ENCODE measurements at places on chromosomes 5 and 9.

GRCh38 chr5:35383041-35383440 is 152.8 kb upstream of the PRLR start:
- no peak for DNase-seq

GRCh38 chr5:155727512-155728145 is 599.3 kb upstream of the SGCD start:
- no peak for DNase-seq

DNA sequence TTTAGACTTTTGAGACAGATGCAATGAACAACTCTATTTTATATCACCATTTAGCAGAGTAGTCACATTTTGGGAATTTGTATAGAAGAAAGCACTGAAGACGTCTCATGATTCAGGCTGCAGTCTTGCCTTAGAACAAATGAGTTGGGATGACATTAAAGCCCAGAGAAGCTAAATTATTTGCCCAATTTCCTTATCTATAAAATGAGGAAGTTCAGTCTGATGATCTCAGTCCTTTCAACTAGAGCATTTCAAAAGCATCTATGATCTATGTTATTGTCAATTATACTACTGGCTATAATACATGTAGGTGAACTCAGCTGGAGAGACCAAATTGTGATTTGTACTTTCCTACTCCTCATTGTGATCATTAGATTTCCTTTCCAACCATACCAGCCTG is 154.1 kb downstream of the OSTF1 start:
- DNase-seq, result no peak

DNA sequence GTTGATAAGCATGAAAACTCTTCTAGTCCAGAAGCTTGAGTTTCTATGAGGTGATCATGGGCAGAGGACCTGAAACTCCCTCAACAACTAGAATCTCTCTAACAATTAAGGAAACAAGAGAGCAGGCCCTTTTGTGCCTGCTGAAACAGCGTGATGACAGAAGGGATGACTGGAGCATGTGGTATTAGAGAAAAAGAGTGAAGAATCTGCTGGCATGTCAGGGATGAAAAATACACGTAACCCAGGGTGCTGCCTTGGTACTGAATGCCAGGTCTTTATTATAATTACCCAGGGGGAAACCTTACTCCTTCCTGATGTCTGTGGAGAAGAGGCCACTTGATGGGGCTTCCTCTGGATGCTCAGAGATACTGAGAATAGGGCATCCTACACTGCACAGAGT is 167.8 kb downstream of the CRB2 start:
- DNase-seq, result no peak

GRCh38 chr5:148965511-148966265 is 97.2 kb downstream of the SH3TC2 start:
- no peak for DNase-seq

GRCh38 chr5:131997727-131998117 is 13.7 kb downstream of the ACSL6 start:
- no peak for DNase-seq

DNA sequence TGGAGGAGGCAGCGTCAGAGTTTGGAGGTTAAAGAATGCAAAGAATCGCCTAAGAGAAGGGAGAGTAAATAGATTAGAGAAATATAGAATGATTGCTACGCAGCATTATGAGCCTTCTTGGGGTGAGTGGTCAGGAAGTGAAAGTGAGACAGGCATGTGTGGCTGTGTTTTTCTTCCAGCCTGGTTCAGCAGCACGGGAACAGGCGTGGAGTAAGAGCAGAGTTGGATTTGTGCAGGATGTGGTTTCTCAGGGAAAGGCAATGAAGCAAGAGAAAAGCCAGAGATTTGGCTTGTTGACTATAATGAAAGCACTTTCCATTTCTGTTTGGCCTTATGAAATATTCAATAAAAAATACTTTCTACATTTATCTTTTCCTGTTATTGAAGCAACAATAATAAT is 34.3 kb upstream of the FRMD3 start:
- DNase-seq, result no peak

GRCh38 chr9:135930446-135931345 is 23.4 kb upstream of the CAMSAP1 start:
- no peak for DNase-seq

GRCh38 chr9:132366481-132366880 is 11.7 kb upstream of the SETX start:
- no peak for DNase-seq

DNA sequence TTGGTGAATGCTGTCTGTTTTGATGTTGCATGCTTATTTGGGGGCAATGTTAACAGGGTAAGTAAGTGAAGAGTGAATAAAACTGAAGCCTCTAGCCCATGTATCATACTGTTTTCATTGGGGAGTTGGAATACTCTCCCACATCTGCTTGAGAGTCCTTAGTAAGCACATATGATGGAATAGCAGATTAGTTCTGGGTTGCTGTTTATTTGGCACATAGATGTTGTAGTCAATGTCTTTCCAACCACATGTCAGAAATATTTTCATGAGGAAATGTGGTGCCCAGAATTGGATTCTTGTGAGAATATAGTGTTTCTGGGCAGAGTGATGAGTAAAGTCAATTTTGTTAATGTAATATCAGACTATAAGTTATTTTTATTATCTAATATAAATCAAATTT is 611.7 kb upstream of the FTMT start:
- no peak for DNase-seq

DNA sequence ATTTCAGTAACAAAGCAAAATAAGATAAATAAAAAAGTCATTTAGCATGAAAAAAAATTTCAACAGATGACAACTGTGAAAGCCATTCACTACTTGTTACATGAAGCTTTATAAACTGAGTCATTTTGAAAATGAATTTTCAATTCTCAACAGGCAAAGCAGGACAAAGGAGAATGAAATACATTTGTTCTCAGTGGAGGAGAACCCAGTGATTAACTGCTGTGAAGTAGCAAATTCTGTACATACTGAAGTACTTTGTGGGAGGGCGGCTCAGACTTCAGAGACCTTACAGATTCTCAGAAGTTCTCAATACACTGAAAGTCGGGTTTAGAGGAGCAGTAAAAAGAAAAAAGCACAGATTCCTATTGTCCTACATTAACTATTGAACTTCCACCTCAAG is 21.7 kb downstream of the SKIC3 start:
- no peak for DNase-seq

DNA sequence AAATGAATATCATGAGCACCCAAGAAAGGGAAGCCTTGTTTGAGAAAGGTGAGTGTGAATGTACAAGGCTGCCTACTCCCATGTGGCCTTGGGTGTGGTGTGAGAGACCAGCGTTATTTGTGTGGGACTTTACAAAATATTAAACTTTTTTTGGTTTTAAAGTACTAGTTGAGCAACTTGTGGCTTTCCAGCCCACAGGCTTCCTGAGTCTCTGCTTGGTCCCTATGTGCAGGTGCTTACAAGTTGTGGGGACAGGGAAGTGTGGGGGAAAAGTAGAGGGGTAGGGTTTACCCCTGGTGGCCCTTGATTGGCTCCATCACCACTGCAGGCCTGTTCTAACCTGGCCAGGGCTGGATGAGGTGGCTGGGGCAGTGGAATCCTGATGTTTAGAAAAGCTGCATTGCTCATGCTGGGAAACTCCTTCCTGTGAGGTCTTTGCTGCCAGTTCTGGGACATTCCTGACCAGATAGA is 19.7 kb downstream of the PTTG1 start:
- DNase-seq, result no peak

GRCh38 chr5:158154226-158155005 is 295.5 kb upstream of the CLINT1 start:
- no peak for DNase-seq

GRCh38 chr5:137478043-137478442 is 21.1 kb downstream of the SPOCK1 start:
- DNase-seq, result no peak

DNA sequence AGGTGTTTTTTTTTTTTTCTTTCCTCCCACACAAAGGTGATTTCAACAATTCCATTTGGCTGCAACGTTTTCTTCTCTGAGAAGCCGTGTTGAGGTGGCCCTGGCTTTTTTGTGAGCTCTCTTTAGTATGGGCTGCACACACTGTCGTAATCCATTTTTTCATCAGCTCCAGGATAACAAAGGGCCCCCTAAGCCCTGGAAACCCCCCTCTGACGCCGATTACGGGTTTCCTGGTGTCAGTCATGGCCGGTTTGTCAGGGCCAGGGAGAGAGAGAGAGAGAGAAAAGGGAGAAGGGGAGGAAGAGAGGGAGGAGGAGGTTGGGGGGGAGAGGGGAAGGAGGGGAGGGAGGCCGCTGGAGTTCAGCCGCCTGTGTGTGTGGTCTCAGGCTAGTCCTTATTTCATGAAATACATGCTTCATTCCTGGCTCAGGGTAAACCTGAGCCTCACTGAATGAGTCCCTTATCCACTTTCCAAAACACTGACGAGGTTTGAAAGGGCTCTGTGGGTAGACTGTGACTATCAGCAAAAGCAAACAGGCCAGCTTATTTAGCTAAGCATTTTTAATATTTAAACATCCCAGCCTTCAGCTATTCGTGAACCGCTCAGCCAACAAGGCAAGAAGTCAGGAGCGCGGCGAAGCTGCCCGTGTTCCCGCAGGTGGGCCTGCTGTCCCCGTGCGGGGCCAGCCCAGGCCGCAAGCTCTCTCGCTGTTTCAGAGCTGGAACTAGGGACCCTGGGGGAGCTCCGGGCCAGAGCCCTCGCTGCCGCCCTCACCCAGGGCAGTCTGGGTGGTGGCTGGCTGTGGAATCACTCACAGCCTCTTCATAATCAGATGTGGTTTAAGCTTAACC is 172.8 kb downstream of the ERCC6L2 start:
- DNase-seq, result no peak

GRCh38 chr9:131481441-131482342 is 21.0 kb upstream of the POMT1 start:
- no peak for DNase-seq

GRCh38 chr9:89999534-90000370 is 394.9 kb downstream of the GADD45G start:
- DNase-seq, result peak; percentile 74

DNA sequence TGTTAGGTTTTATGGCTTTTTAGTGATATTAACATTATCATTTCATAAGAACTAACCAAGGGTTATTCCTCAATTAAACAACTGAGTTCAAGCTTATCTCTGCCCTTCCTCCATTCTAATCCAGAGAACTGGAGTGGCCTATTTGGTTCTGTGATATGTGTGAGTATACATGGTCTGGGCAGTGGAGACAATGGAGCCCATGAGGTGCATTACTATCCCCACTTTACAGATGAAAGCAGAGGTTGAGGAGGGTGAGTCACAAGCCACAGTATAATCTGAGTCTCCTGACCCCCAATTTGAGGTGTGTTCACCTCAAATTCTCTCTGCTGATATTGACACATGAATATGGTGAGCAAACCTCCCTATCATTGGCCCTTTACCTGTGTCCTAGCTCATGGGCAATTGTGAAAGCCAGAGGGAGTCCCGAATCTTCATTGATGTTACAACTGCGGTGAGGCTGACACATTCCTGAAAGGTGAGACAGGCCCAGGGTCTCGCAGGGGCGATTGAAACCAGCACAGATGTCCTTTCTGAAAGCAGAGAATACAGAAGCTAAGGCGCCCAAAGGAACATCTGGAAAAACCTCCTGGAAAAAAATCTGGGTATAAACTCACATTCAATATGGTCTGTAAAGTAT is 217.2 kb downstream of the TARS1 start:
- DNase-seq, result no peak

DNA sequence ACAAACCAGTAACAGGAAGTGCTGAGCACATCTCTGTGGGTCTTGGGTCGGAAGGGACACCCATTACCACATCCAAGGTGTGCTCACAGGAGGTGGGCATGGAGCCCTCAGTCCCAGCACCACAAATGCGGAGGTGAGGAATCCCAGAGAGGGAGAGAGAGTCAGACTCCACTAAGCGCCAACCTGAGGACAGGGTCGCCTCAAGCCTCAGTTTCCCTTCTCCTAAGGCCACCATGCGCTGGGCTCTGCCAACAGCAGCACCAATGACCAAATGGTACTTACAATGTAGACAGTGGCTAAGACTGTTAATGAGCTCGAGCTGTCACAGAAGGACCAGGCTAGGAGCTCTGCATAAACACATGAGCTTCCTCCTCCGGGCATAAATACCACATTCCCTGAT is 43.1 kb downstream of the BICD2 start:
- DNase-seq, result no peak

- no peak for DNase-seq
These were observed 405.2 kb downstream of the ZNF608 start for GRCh38 chr5:124341066-124341858.

DNA sequence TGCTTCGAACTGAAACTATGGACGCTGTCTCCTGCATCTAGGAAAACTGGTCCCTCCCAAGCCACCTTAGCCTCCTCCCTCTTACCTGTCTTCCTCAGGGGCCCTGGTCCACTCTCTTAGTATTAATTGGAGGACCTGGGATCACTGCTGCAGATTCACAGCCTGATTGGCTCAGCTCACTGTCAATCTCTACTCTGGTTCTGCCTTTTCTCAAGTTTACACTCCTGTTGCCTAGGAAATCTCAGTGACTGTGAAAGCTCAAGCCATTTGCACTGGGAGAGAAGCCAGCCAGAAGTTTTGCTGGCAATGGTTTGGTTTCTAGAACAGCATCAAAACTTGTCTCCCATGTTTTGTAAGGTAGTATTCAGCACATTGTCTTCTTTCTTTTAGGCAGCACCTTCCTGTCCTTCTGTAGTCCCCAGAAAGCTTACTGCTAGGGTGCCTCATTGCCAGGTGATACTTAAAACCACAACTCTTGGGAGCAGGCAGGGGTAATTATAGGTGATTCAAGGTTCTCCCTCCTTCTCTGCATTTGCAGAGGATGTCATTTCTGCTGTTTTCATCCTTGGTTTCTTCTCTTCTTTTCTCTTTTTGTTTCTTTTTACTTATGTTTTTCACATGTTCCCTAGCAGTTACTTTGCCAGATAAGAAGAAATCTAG is at the start of gene CAPSL:
Gene CAPSL, minus strand, starts transcription at position 55 of the 660 bp plus-strand sequence. CDS start 17,502 bp downstream, outside the sequence.
- no peak for DNase-seq

DNA sequence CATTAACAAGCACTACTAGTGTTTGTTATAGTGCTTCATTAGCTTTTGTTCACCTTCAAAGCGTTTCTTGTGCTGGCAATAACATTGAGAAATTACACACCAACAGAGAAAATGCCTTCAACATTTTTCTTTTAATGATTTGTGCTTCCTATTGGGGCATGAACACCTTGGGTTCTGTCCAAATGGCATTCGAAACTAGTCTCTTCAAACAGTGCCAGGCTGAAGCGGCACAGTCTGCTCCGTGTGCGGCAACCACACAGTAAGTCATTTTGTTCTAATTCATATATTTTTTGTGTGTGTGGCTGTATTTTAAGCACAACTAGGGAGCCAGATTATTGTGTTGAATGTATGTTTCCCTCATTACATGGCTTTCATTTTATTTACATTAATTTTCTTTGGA is 414.7 kb upstream of the SGCD start:
- DNase-seq, result no peak

All from GM12892 (cell line).